ENCODE measurements at places on chromosomes 13 and 19.

- DNase-seq = no peak
Measured at GRCh38 chr13:113483504-113484293, 6.8 kb downstream of the DCUN1D2 start.

- no peak for DNase-seq
Measured at GRCh38 chr19:55379174-55379573, 2.5 kb downstream of the TMEM190 start.

DNA sequence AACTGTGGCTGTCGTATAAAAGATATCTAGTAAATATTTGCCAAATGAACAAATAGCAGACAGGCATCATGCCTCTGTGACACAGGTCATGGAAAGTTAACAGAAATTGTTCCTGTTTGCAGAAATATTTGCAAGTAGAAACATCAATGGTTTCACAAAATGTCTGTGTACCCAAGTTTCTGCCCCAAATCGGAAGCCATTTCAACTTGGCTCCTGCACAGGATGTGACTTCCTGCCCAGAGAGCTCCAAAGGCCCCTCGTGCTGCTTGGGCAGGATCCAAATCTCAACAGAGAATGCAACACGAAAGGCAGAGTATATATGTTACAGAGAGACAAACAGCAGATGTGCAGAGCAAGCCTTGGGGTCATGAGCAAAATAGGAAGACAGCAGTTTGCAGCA lies 95.5 kb upstream of the SERP2 start:
- no peak for DNase-seq

- peak; percentile 29 for DNase-seq
Measured at GRCh38 chr19:38233740-38234251, 9.8 kb upstream of the DPF1 start.

- DNase-seq = no peak
Measured at GRCh38 chr13:106246242-106246641, 289.2 kb downstream of the EFNB2 start.

- no peak for DNase-seq
Measured at GRCh38 chr13:23534090-23534489, 36.1 kb upstream of the TNFRSF19 start.

GRCh38 chr19:30783936-30784335 lies 411.8 kb downstream of the ZNF536 start:
- DNase-seq = no peak

GRCh38 chr13:53167561-53167960 lies 138.9 kb downstream of the OLFM4 start:
- no peak for DNase-seq

GRCh38 chr13:33931397-33932311 lies 113.7 kb downstream of the RFC3 start:
- DNase-seq = no peak

GRCh38 chr19:33365691-33366090 lies 7.8 kb upstream of the CEBPG start:
- DNase-seq = no peak

- peak; percentile 45 for DNase-seq
Measured at GRCh38 chr13:35512271-35512920, 35.9 kb upstream of the MAB21L1 start.

DNA sequence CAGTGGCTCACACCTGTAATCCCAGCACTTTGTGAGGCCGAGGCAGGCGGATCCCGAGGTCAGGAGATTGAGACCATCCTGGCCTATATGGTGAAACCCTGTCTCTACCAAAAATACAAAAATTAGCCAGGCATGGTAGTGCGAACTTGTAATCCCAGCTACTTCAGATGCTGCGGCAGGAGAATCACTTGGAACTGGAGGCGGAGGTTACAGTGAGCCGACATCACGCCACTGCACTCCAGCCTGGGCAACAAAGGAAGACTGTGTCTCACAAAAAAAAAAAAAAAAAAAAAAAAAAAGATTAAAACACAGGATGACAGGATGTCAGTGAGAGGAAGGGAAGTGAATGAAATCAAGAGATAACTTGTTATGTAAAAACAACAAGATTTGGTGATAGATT lies 1158.5 kb downstream of the PCDH9 start:
- no peak for DNase-seq

- no peak for DNase-seq
Measured at GRCh38 chr13:68988176-68988575, 1119.5 kb upstream of the ATXN8OS start.

GRCh38 chr13:104782741-104783140 lies 1716.5 kb upstream of the SLC10A2 start:
- no peak for DNase-seq

DNA sequence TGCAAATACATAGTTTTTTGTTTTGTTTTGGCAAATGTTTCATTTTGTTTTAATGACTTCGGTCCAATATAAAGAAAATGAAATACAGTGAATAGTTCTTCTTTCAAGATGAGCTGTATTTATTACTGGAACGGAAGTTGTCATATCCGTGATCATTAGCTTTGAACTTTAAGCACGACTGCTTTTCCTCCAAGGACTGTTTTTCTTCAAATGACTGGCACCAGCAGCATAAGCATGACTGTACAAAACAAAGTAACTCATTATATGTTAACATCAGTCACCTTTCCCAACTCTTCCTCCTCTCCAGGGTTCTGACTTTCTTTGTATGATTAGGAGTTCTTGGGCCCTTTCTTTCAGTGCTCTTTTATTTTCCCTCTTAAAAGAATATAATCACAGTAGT lies 20.5 kb downstream of the EDNRB start:
- DNase-seq = no peak

- DNase-seq = no peak
Measured at GRCh38 chr13:37769545-37769944, 100.0 kb downstream of the TRPC4 start.

DNA sequence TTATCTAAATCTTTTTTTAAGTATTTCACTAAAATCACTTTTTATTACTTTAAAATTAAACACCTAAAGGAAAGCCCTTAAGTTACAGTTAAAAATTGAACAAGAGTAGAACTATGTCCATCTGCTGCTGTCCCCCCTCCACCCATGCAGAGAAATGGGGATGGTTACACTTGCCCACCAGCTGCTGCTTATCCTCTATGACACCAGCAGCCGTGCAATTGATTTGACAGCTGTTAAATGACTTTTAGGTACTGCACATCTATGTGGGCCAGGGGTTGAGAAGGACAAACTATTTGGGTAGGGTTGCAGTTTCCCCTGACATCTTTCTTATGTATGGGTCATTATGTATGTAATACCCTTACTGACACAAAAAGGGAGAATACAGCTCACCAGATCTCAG lies 77.2 kb downstream of the TBC1D4 start:
- DNase-seq = no peak

GRCh38 chr13:40381935-40382764 lies 284.3 kb downstream of the FOXO1 start:
- DNase-seq = peak; percentile 71

DNA sequence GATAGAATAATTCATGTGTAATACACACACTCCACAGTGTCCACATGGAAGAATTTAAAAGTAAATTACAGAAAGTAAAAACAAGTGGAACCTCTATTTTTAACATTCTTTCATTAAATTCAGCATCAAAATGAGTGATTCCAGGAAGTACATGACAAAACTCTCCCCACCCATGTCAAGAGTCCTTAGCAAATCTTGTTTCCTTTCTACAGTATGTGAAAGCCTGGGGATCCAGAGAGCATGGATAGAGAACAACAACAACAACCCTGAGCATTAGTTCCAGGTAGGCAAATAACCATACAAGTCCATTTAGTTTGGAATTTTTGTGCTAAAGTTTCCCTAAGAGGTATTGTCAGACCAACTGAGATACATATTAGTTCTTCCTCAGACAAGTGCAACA lies 267.9 kb downstream of the ENOX1 start:
- DNase-seq = no peak

GRCh38 chr13:32025730-32026129 lies 5.8 kb upstream of the FRY start:
- no peak for DNase-seq

DNA sequence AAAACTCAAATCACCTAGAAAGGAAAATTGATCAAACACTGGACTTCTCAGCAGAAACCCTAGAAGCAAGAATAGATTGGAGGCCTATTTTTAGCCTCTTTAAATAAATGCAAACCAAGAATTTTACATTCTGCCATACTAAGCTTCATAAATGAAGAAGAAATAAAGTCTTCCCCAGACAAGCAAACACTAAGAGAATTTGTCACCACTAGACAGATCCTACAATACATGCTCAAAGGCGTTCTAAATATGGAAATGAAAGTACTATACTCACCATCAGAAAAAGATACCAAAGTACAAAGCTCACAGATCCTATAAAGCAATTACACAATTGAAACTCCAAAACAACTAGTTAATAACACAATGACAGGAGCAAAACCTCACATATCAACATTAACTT lies 578.1 kb downstream of the UQCRFS1 start:
- DNase-seq = no peak

- DNase-seq = no peak
Measured at GRCh38 chr13:104534847-104535246, 1468.6 kb upstream of the SLC10A2 start.

DNA sequence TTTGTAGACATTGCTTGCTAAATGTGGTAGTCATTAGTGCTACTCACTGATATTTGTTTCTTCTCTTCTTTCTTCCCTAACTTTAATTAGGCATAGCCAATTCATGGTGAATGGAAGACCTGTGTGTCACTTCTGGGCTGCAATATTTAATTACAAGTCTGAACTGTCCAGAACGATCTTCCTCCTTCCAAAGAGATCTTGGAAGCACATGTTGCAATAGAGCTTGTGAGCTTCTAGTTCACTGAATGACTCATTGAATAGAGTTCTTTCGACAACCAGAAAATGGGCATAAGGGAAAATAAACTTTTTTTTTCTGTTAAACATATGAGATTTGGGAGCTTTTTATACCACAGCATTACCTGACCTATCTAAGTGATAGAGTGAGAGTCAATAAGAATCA lies 1264.6 kb downstream of the PCDH9 start:
- DNase-seq = no peak

DNA sequence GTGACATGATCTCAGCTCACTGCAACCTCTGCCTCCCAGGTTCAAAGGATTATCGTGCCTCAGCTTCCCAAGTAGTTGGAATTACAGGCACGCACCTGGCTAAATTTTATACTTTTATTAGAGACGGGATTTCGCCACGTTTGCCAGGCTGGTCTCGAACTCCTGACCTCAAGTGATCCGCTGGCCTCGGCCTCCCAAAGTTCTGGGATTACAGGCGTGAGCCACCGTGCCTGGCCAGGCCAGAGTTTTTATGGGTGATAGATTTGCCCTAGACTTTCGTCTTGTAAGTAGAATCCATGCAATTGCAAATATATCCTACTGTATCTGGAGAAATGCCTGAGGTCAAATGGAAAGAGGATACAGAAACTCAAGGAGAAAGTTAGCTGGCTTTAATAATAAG lies 819.9 kb upstream of the SLITRK1 start:
- DNase-seq = no peak

- DNase-seq = no peak
Measured at GRCh38 chr13:82817133-82817532, 1065.1 kb downstream of the SLITRK1 start.

DNA sequence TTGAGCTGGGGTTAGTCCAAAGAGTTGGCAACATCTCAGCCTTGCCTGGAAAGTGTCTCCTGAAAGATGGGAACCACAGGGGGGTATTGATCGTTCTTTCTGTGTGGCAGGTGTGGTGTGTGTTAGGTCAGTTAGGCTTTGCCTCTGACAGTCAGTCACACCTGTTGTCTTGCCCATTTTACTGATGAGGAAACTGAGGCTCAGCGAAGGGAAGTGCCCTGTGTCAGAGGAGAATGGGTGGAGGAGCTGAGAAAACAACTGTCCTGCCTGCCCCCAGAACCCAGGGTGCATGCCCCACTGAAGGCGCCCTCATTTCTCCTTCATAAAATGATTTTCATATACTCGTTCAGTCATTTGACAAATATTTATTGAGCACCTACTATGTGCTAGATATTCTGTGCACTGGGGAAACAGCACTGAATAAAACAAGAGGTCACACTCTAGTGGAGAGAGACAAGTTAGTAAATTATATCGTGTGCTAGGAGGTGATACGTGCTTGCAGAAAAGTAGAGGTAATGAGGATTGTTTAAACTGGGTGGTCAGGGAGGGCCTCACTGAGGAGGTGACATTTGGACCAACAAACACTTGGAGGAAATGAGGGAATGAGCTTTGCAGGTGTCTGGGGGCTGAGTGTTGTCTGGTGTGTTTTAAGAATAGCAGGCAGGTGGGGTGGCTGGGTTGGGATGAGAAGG lies 1.6 kb downstream of the FXYD5 start:
- no peak for DNase-seq

DNA sequence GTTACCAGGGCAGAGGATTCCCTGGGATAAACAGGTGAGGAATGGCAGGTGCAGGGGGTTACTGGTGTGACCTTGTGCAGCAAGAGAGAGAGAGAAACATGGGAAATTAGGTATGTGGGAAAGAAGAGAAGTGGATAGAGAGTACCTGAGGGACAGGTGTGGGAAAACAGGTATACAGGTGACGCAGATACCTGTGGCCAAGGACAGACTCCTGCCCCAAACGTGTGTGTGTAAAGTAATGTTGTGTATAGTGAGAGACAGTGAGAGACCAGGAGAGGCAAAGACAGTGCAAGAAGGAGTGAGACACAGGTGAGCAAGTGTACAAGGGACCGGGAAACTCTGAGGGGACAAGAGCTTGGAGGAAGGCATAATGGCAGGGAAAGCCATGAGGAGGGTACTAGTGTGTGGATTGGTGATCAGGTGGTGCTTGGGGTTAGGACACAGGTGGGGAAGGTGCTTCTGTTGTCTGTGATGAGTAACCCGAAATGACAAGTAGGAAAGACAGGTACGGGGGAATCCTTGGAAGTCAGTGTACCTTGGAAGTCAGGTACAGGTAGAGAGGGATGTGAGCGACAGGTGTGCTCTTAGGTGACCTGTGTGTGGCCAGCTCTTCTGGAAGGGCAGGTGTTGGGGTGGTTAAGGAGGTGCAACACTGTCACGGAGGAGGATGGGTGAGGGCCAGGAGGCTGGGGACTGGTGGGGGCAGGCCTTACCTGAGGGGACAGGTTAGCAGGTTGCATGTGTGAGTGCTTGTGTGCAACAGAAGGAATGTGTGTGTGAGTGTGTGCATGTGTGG lies 2.8 kb downstream of the ERFL start:
- DNase-seq = no peak

GRCh38 chr13:91157273-91158016 lies 190.0 kb upstream of the MIR17HG start:
- no peak for DNase-seq

DNA sequence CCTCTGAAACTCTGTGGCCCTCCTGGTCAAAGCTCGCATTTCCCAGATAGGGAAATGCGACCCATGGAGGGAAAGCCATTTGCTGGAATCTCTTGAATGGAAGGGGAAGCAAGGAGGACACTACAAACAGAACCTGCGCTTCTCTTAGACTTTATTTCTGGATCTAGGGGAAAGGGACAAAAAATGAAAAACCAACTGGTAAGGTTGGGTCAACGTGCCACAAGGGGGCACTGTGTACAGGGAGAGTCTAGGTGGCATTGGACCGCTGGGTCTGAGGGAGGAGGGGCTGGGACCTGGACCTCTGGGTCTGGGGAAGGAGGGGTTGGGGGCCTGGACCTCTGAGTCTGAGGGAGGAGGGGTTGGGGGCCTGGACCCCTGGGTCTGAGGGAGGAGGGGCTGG lies 5.0 kb downstream of the KLK4 start:
- no peak for DNase-seq

Measured in gastrocnemius medialis (tissue), 4 donors.